Karpas-422 (cell line): ENCODE measurements at places on chromosomes 4 and X. TPM values are rescaled to one million over a fixed set of nuclear protein-coding genes. Genes with fewer than 3 reads are reported as not detected.
A peak's percentile ranks its signal among the peaks of the same experiment; 100 is the strongest.

The FOXR2 gene
- not detected in 2 replicates for total RNA-seq

The RTL9 gene
- 0.07 TPM in 1 of 2 replicates, not detected in the other for total RNA-seq

The GSX2 gene
- total RNA-seq = 9.5 and 23.9 TPM in 2 replicates

The RAI2 gene
- total RNA-seq = not detected in 2 replicates

The TNIP2 gene
- 30.6 and 92.0 TPM in 2 replicates for total RNA-seq

The RASL11B gene
- total RNA-seq = not detected in 2 replicates

The KLKB1 gene
- 1.9 and 5.1 TPM in 2 replicates for total RNA-seq

The ZNF711 gene
- total RNA-seq = 15.2 and 28.3 TPM in 2 replicates

The HPGD gene
- not detected in 2 replicates for total RNA-seq

The CLIC2 gene
- total RNA-seq = 0.07 TPM in 1 of 2 replicates, not detected in the other

DNA sequence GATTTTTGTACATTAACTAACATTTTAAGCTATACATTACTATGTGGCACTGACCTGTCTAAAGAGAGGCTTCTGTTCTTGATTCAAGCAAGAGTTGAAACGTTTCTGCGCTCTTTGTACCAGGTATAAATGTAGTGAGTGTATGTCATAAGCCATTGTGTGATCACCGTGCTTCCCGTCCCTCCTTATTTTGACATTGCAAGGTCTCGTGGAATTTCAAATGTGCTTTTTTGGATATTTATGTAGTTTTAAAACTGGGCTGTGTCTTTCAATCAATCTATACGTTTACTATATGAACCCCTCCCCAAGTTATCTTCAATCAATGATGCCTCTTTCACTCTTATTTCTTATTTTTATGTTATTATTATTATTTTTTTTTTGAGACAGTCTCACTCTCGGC is at the start of gene KLHL15:
KLHL15 (minus strand) TSS at position 101 of the 400 bp plus-strand sequence. CDS start 20,493 bp downstream, outside the sequence.
- no peak for DNase-seq

- no peak for DNase-seq
Measured at GRCh38 chr4:40216622-40217366, 20.0 kb downstream of the RHOH start.

GRCh38 chrX:41594634-41595033 is 94.1 kb upstream of the GPR34 start:
- DNase-seq = no peak

GRCh38 chr4:80058740-80059139 is 14.3 kb downstream of the ANTXR2 start:
- DNase-seq = peak; percentile 55

- DNase-seq = no peak
Measured at GRCh38 chrX:5054852-5055251, 1173.8 kb downstream of the NLGN4X start.

DNA sequence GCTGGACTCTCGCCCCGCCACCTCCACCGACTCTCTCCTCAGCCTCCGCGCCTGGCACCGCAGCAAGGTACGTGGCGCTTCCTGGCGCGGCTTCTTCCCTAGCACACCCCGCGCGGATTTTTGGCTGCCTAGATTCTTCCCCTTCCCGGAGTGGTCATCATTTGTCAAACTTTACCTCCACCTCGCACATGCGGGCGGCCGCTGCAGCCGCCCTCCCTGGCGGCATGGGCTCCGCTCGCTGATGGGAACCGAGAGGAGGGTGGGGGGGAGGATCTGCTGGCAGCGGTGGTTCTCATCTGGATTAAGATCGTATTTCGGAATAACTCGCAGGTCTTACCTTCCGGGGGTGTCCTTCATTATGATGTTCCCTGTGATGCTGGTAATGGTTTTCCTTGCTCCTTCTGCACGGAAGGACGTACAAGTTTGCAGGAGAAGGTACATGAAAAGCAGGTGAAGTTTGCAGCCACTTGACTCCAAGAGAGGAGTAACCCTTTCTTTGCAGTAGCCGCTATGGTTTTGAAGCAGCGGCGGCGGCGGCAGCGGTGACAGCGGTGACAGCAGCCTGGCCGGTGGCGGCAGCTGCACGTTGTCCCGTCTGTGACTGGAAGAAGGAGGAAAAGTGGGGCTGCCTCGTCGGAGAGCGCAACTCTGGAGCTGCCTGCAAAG is 2183.9 kb upstream of the TENM3 start:
- no peak for DNase-seq

- DNase-seq = no peak
Measured at GRCh38 chrX:259692-260355, 21.4 kb upstream of the PLCXD1 start.

- peak; percentile 81 for DNase-seq
Measured at GRCh38 chr4:5821665-5822358, 71.1 kb downstream of the CRMP1 start.

GRCh38 chrX:68676335-68676734 is 28.9 kb downstream of the STARD8 start:
- DNase-seq = no peak

DNA sequence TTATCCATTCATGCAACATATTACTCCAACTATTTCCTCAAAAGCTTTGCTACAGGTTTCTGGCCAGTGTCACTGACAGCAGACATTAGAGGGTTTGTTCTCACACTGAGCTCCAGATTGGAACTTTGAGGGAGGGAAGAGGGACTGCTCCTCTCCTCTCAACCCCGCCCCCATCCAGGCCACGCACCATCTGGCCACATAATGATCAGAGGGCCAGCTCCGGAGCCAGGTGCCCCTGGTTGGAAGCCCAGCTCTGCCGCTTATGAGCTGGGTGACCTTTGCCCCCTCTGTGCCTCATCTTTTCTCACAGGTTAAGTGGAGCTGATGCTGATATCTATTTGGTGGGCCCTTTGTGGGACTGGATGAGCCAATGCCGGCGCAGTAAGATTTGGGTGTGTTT is 55.8 kb downstream of the C4orf50 start:
- no peak for DNase-seq

- DNase-seq = no peak
Measured at GRCh38 chrX:12595720-12596119, 195.5 kb upstream of the PRPS2 start.

DNA sequence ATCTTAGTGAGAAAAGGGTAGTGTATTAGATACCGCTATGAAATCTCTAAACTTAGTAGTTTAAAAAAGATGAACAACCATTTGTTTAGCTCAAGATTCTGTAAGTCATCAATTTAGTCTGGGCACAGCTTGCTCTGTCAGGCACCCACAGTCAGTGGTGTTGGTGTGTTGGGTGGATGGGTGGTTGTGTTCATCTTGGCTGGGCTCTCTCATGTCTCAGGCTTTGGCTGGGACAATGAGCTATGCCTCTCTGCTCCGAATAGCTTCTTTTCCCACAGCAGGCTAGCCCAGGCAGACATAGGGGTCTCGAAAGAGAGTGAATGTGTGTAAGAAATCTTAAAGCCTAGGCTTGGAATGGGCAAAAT is 127.0 kb upstream of the GATB start:
- no peak for DNase-seq

DNA sequence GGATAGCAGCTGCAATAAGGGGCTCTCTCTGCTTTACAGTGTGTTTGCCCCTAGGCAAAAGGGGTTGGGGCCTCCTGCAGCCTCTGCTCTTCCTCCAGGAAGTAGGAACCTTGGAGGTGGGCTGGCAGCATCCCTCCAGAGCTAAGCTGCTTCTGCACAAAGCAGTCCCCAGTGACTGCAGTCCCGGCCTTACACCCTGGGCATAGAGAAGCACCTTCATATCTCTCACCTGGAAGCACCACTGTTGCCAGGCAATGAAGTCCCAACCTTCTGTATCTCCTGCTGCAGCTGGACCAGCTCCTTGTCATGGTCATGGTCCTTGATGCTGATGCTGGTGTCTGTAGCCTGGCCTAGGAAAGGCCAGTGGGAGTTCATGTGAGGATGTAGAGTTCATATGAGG is 171.1 kb upstream of the TET2 start:
- DNase-seq = no peak

GRCh38 chr4:159021597-159022385 is 81.1 kb upstream of the RAPGEF2 start:
- DNase-seq = no peak

DNA sequence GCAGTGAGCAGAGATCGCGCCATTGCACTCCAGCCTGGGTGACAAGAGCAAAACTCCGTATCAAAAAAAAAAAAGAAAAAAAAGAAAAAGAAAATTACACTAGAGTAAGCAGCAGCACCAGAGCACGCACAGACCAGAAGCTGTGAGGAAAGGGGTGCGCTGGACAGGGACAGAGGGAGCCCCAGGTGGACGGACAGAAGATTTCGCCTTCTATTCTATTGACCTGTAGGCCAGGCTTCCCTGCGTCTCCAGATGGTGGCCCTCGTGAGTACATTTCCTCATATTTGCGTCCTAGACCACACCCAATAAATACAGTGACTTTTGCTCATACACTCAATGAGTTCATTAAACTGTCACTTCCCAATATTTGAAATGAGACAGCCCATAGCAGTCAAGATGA is 19.1 kb downstream of the MTNR1A start:
- DNase-seq = no peak

GRCh38 chr4:109231331-109231730 is 71.1 kb downstream of the COL25A1 start:
- DNase-seq = no peak

GRCh38 chr4:105057370-105058105 is 89.1 kb upstream of the TET2 start:
- DNase-seq = no peak

- no peak for DNase-seq
Measured at GRCh38 chr4:139749338-139749737, 83.7 kb downstream of the MGST2 start.

DNA sequence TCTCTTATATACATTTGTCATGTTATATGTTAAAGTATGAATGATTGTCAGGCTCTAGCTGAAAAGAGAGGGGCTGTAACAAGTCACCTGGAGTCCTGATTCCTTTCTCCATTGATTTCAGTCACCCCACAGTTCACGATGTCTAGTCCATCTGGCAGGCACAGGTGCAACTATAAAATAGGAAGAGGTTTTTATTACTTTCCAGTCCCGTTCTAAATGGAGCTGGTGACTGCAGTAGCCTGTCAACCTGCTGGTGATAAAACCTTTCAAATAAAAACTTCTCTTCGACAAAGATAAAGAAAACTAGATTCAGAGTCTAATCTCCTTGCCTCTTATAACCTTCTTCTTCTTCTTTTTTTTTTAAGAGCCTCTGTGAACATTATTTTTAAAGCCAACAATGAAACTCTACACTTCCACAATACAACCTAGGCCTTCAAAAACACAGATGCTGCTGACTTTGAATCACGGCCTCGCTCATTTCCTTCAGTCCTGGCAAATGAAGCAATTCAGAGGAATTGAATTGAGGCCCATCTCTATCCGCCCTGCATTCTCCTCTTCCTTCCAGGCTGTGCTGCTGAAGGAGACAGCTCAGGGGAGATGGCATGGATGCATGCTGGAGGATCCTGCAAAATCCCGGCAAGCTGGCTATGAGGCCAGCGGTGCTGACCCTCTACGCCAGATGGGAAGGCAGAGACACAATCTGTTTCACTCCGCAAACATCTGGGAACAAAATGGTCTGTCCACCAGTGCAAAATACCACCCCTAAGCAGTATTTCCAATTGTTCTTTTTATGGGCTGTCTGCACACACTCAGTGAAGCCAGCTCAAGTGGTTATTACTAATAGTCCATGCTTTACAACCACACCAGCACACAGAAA is 27.3 kb upstream of the CDKN2AIP start:
- no peak for DNase-seq

DNA sequence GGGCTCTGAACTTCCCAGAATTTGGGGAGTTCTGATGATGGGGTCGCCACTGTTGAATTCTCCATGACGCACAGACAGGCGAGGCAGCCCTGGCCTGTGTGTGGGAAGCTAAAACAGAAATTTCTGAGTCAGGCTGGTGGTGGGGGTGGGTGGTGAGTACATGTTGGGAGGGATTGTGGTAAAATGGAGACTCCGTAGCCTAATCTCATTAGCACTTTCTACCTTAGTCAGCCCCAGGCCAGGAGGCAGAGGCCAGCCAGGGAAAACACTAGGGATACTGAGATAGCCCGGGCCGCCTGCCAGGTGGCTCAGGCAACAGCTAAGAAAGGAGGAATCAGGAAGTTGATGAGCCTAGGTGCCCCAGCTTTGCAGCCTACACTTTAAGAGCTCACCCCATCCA is 39.3 kb upstream of the NHSL2 start:
- no peak for DNase-seq

GRCh38 chrX:44072631-44073030 is 99.4 kb upstream of the NDP start:
- DNase-seq = no peak

GRCh38 chr4:70722199-70722791 is 531 bp downstream of the RUFY3 start:
- DNase-seq = no peak

DNA sequence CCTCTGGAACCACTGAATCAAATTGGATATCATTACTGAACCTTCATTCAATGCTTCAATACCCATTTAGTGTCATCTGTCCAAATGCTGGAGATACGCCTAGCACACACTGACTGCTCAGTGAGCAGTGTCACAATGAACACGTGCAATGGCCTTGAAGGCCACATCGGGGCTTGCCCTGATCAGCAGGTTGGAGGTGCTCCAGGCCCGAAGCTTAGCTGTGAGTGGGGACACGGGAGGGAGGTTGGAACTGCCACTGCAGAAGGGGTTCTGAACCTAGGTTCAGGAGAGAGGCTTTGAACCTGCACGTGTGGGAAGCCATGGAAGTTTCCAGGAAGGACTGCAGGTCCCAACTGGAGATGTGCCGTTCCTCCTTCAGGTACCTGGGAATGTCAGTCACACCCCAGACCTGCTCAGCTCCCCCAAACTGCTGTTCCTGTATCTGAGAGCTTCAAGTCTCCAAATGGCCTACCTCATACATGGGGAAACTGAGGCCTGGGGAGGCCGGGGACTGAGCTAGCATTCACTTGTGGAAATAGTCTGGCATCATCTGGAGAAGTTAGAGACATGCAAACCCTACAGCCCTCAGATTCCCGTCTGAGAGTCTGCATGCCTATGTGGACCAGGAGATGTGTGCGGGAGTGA is 1.9 kb upstream of the WAS start:
- no peak for DNase-seq

- DNase-seq = no peak
Measured at GRCh38 chrX:68754406-68754805, 74.4 kb upstream of the EFNB1 start.

DNA sequence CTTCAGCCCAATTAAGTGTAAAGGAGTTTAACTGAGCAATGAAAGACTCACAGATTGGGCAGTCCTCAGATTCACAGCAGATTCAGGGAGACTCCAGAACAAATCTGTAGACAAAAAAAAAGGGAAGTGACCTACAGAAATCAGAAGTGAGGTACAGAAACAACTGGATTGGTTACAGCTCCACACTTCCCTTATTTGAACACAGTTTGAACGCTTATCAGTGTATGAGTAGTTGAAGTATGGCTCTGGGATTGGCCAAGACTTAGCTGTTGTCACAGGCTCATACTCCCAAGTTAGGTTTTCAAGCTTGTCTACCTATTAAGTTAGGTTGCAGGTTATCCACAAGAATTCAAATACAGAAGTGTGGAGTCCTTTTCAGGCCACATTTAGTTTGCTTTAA is 112.4 kb upstream of the ELOVL6 start:
- DNase-seq = peak; percentile 58
